Activated CD4-positive, alpha-beta T cell treated with anti-CD3 and anti-CD28 coated beads for 48 hours (primary cell): ENCODE measurements at places on chromosomes 4 and X.
A peak's percentile ranks its signal among the peaks of the same experiment; 100 is the strongest.

GRCh38 chrX:147741776-147742175 is 169.9 kb upstream of the FMR1 start:
- DNase-seq = no peak

GRCh38 chr4:153427363-153428071 is 38.6 kb upstream of the TMEM131L start:
- no peak for DNase-seq

GRCh38 chrX:46573331-46573891 is at the start of gene CHST7:
Gene CHST7 (plus strand): TSS chrX:46573765. CDS start chrX:46573932, 167 bp downstream.
- DNase-seq = peak; percentile 70

- DNase-seq = no peak
Measured at GRCh38 chrX:128616933-128617332, 564.7 kb upstream of the ACTRT1 start.

DNA sequence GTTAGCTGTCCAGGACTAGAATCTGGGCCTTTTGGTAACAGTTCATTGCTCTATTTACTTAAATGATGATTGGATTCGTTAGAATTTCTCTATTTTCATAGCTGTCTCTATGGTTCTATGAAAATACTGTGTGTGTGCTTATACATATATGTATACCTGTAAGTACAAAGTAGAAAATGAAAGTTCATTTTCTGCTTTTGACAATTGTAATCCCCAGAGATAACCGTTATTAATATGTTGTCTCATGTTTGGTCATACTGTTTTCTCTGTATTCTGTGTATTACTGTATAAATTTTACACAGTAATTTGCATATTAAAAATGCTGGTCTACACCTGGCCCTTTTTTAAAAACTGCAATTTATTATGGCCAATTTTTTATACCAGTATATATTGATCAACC is 55.4 kb downstream of the CLCN3 start:
- DNase-seq = no peak

GRCh38 chrX:15530318-15530717 is 29.7 kb downstream of the BMX start:
- no peak for DNase-seq

GRCh38 chrX:10677490-10677889 is 57.1 kb upstream of the MID1 start:
- no peak for DNase-seq

DNA sequence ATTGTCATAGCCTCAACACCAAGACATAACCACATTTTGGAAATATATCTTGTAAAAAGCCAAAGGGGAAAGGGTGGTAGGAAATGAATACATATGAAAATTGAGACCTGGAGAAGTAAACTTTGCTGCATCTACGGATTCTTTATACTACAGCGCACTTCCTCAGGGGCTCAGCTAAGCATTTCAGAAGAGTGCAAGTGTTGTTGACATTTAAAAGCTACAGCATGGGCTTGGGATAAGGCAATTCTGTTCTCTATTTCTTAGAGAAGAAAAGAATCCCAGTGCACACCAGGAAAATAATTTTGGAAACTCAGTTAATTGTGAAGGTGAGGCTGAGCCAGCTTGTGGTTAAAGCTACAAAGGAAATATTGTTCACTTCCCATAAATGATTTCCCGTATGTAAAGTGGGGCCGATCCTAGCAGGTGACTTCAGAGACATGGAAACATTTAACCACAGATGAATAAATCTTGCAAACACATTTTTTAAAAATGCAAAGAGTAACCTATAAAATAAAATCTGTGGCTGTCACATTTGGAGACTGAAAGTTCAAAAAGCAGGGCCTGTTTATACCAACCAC is 12.6 kb upstream of the GBA3 start:
- DNase-seq = no peak

DNA sequence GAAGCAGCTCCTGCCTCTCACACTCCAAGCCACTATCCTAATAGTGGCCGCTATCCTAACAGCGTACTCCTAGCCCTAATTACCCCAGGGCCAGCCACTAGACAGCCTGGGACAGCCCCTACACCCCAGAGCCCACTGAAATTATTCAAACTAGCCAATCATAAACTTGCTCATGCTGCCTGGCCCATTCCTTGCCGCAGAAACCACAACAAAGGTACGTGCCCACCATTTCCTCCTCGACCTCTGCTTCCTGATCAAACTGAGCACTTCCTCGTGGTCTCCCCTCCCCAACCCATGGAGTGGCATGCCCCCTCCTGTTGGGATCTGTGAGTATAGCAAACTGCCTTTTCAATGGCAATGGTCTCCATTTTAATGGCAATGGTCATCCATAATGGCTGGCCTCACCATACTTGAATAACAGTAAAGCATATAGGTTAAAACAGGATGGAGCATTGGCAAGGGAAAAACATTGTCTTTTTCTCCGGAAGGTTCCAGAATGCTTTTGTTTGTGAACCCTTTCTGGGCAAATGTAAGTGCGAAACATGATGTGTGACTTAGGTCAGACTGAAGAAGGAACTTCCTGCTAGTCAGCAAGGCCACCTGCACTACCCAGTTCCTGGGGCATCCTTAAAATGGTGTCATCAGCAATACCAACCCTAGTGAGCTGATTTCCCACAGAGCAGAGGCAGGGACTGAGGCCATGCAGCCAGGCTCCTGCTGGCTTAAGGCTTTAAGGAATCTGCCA is 107.1 kb upstream of the ATP6AP2 start:
- DNase-seq = peak; percentile 3

GRCh38 chrX:11750046-11750445 is 8.0 kb upstream of the MSL3 start:
- no peak for DNase-seq

DNA sequence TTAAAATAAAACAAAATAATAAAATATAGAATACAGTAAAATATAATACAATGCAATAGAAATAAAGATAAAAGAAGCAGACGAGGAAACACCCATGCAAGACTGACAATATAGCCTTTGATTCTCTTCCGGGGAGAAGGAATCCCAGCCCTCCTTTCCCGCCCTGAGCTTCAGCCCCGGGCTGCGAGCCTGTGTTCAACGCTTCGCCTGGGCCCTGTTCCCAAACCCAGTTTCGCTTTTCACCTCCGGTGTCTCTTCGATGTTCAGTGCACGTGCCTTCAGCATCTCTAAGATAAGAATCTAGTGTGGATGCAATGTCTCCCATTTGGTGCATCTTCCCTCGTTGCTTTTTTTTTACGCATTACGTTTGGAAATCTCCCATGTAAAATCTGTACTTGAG is 38.4 kb upstream of the ARSD start:
- no peak for DNase-seq

DNA sequence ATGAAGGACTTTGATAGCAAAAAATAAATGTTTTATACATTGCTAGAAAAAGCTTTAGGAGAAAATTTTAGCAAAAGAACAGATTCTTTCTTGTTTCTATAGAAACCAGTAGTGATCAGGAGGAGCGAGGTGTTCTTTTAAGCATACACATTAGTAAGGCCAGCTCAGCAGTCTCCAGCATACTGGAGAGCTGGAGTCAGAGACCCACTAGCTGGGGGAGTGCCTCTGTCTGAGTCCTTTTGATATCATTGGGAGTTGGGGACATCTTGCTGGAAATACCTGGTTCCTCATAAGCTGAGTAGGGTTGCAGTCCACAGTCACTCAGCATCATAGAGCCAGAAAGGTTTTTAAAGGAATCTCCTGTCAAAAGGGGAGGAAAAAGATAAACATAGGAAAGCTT is 67.4 kb downstream of the AFF2 start:
- DNase-seq = no peak

- no peak for DNase-seq
Measured at GRCh38 chr4:89249313-89249712, 58.3 kb downstream of the GPRIN3 start.

- no peak for DNase-seq
Measured at GRCh38 chr4:164614999-164615398, 138.9 kb upstream of the SMIM31 start.

DNA sequence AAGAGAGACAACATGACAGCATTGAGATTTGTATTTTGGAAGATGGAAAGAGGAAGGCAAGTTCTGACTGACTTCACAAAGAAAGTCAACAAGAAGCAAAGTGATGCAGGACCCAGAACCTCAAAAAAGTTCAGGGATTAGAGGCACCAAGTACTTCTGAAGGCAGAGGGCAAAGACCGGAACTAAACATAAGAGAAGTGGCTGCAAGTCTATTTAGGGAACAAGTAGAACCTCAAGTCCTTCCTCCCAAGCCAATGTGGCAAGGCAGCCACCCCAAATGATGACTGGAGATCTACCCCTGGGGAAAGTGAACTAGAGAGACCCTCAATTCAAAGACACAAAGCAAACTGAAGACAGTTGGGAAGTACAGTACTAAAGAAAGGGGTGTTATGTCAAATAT is 46.6 kb downstream of the SLC39A8 start:
- DNase-seq = no peak

- DNase-seq = no peak
Measured at GRCh38 chr4:174152717-174153466, 130.6 kb downstream of the FBXO8 start.

- no peak for DNase-seq
Measured at GRCh38 chrX:152950786-152951185, 43.1 kb downstream of the PNMA5 start.

- DNase-seq = no peak
Measured at GRCh38 chrX:97843200-97843811, 959.6 kb downstream of the RPA4 start.

DNA sequence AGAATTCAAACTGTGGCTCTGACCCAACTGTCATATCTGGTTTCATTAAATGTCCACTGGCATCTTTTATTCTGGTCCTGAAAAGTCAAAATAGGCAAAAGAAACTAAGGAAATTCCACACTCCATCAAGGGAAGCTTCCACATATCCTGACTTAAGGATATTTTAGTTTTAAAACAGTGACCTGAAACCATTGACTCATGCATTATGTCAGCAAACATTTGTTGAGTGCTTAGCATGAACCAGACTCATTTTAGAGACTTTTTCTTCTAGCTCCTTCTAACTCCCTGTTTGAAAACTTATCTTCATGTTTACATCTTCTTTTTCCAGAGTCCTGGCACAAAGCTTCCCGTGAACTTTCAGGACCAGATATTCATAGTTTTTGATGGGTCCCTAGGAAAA is 6.9 kb upstream of the CXCL1 start:
- DNase-seq = no peak

DNA sequence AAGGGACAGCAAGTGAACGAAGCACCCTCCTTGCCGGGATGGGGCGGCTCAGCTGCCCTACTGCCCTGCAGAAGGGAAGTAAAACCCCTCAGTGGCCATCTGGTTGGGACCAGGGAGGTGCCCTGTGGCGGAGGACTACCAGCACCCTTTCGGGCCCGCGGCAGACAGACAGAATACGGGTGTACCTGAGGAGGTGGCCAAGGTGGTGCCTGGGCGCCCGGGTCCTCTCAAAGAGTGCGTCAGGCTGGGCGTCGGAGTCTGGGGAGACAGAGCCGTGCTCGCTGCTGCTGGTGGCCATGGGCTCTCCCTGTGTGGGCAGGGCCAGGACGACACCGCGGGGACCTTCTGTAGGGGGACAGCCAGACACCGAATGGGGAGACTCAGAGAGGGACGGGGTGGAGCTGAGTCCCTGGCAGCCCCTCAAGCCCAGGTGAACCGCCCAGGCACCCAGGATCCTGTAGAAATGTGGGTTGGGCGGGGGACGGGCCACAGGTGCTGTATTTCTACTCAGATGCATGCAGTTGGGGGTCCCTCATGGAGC is 29.7 kb downstream of the PDHA1 start:
- DNase-seq = no peak

DNA sequence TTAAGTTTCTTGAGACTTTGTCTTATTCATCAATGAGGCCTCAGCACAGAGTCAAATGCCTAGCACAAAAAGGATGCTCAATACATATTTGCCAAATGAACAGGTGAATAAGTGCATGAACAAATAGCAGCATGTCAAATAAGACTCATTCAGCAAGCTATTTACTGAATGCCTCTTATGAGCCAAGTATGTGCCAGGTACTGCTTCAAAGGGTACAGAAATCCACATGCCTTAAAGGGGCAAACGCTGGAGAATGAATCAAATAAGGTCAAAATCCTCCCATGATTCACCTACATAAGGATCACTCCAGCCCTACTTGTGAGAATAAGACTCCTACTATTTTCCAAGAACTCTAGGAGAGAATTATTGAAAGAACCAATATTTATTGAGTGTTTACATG is 260.2 kb upstream of the CPEB2 start:
- DNase-seq = no peak

- DNase-seq = no peak
Measured at GRCh38 chr4:177349191-177349590, 39.5 kb downstream of the NEIL3 start.

DNA sequence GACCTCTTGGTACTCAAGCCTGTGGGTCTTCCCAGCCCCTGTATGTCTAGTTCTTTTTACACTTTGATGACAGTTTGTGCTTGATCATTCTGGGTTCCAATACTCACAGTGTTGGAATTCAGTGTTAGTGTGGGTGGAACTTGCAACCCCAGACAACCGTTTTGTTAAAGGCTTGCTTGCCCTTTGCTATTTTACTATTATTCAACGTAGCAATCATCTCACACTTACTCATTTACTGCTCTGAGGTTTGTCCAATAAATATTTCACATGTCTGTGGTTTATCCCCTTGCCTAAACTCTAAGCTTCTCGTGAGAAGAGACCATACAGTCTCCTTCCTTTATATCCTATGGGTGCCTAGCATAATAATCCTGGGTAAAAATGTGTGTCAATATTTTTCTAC is 15.3 kb downstream of the CCNG2 start:
- DNase-seq = no peak

GRCh38 chr4:163395758-163396157 is 52.1 kb downstream of the NPY5R start:
- no peak for DNase-seq

- no peak for DNase-seq
Measured at GRCh38 chr4:25927361-25928195, 13.6 kb downstream of the SMIM20 start.

DNA sequence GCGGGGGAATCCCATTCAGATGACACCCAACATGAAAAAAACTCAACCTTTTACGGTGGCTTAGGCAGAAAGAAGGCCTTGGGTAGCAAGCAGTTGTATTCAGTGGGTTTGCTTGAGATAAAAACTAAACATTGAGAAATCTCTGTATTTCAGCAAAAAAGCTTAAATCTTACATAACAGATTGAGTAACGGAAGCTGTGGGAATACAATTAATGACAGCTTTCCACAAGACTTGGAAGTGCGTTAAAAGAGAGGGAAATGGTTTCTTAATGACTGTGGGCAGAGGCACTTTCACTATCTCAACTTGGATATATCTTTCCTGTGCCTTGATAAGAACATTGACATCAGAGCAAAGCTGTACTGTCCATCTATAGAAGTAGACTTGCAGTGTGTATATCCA is 418.5 kb upstream of the HS3ST1 start:
- no peak for DNase-seq

DNA sequence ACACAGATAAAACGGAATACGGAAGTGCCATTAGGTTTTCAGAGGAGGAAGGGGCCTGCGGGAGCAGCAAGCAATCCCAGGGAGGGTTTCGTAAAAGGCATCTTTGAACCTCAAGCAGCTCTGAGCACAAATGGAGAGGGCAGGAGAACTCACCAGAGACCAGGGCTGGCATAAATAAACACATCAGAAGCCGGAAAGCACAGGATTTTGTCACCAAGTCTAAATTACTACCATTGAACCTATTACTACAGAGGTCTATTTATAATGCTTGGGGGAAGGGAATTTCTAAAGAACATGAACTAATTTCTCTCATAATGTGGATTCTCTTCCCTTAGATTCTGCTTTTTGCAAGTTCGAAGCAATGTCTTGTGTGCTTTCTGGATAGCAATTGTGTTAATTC is 39.6 kb upstream of the MBTPS2 start:
- DNase-seq = no peak
